Kidney (tissue), 22 donors: ENCODE measurements at places on chromosomes 7 and 10. TPM values are rescaled to one million over a fixed set of nuclear protein-coding genes. Genes with fewer than 3 reads are reported as not detected.

SH2D4B gene
- 0.09 TPM for total RNA-seq

SMO gene
- 13.2 TPM for total RNA-seq

DNA sequence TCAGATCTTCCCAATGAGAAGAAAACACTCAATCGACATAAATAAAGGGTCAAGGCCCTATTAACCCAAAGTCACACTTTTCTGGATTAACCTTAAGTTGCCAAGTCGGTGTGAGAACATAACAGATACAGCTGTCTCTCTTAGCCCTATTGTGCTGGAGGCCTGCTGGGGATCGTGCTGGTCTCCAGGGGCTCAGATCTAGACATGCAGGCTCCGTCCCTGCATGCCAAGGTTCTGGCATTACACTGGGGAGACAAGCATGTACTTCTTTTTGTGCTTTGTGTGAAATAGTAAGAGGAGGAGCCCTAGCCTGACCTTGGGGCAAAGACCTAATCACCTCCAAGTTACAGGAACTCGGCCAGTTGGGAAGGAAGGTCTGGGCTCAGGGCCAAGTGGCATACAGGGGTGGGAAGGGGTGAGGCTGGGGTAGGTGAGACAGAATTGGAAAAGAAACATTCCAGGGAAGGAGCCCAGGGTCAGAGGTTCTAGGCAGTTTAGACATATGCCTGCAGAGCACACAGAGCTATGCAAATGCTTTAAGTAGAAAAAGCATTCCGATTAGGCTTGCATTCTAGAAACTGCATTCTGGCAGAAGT, 216.4 kb downstream of the HECW1 start:
- DNase-seq: no peak

DNA sequence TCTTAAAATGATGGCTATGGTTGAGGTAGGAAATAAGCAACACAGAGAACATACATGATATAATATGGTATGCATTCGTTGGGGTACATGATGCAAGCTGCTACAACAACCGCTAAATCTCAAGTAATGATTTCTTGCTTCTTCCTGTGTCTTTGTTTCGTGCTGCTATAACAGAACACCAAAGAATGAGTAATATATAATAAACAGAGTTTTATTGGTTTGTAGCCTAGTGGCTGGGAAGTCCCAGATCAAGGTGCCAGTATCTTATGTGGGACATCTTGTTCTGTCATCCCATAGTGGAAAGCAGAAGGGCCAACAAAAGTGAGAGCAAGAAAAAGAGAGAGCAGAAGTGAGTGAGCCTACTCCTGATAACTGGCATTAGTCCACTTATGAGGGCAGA, 689.7 kb downstream of the SUGCT start:
- no peak for DNase-seq

DNA sequence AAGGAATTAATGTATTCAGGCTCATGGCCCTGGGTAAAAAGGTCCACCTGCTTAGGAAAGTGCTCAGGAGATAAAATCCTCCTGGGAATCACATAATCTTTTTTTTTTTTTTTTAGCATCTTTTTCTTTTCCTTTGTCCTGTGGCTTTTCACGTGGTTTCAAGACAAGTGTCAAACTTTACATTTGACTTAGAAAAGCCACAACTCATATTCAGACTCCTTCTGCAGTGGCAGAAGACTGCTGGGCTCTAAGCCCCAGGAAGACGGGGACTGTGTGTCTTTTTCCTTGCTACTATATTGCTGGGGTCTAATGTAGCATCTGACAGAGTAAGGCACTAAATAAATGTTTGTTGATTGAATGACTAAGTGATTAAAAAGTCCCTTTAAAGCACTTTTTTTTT, 127.5 kb upstream of the ANKRD1 start:
- no peak for DNase-seq

BTBD16 gene
- 1.2 TPM for total RNA-seq

KNDC1 gene
- total RNA-seq: 8.7 TPM

DNA sequence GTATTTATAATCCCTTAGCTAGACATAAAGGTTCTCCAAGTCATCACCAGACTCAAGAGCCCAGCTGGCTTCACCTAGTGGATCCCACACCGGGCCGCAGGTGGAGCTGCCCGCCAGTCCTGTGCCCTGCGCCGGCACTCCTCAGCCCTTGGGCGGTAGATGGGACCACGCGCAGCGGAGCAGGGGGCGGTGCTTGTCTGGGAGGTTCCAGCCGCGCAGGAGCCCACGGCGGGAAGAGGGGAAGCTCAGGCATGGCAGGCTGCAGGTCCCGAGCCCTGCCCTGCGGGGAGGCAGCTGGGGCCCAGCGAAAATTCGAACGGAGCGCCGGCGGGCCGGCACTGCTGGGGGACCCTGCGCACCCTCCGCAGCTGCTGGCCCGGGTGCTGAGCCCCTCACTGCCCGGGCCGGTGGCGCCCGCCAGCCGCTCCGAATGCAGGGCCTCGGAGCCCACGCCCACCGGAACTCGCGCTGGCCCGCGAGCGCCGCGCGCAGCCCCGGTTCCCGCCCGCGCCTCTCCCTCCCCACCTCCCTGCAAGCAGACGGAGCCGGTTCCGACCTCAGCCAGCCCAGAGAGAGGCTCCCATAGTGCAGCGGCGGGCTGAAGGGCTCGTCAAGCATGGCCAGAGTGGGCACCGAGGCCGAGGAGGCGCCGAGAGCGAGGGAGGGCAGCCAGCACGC, 675.6 kb downstream of the REEP3 start:
- no peak for DNase-seq

- DNase-seq: no peak
These were observed 462.0 kb upstream of the MGMT start for GRCh38 chr10:129005080-129005479.

GRCh38 chr10:16367621-16368292, 69.1 kb upstream of the PTER start:
- no peak for DNase-seq

DNA sequence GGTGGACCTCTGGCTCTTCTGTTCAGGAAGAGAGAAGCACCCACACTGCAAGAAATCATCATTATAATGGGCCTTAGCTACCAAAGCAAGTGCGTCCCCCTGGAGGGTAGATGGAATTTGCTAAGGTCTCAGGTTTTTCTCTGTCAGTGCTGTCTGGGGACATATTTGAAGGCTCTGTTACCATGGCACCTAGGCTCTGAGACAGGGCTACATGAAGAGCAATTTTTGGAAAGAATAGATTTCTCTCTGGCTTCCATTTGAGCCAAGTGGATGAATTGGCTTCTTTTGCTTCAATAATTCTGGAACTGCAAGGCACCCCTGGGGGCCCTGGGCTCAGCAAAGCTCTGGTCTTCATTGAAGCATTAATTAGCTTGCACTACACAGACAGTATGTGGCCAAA, 349.1 kb upstream of the GALNT17 start:
- DNase-seq: no peak

DNA sequence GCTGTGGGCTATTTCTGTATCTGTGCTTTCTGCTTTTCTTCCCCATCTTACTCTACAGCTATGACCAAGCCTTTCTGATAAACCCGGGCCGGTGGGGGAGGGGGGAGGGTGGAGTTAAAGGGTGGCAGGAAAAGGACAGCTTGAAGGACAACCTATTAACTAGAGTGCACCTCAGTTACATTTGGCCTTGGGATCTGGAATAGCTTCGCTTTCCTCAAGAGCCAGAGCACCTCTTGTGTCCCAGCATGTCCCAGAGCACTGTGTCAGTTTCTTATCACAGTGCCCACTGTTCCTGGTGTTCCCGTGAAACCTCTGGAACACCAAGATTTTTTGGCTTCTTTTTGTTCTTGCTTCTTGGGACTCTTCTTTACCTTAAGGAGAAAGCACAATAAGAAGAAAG, 160.6 kb downstream of the NSUN6 start:
- DNase-seq: no peak

UBE2D4 gene
- 21.4 TPM for total RNA-seq

DNA sequence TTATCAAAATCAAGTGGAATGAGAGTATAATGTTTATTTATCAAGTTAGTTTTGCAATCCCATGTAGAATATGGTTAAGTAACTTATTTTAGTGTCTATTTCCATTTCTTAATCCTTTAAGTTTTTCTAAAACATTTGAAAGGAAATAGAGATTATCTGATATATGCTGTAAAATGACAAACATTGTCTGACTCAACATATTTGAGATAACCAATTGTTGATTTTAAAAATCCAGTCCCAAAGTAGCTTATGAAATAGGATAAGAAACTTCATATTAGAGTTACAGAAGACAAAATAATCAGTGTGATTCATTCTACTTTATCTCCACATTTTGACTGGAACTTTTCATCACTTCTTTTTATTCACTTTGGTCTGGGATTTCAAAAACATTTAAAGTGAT, 38.7 kb upstream of the CDK1 start:
- no peak for DNase-seq

RGS10 gene
- 19.9 TPM for total RNA-seq

- DNase-seq: no peak
These were observed 192.5 kb downstream of the GFRA1 start for GRCh38 chr10:116080553-116080952.

CLDN4 gene
- 342 TPM for total RNA-seq

DNA sequence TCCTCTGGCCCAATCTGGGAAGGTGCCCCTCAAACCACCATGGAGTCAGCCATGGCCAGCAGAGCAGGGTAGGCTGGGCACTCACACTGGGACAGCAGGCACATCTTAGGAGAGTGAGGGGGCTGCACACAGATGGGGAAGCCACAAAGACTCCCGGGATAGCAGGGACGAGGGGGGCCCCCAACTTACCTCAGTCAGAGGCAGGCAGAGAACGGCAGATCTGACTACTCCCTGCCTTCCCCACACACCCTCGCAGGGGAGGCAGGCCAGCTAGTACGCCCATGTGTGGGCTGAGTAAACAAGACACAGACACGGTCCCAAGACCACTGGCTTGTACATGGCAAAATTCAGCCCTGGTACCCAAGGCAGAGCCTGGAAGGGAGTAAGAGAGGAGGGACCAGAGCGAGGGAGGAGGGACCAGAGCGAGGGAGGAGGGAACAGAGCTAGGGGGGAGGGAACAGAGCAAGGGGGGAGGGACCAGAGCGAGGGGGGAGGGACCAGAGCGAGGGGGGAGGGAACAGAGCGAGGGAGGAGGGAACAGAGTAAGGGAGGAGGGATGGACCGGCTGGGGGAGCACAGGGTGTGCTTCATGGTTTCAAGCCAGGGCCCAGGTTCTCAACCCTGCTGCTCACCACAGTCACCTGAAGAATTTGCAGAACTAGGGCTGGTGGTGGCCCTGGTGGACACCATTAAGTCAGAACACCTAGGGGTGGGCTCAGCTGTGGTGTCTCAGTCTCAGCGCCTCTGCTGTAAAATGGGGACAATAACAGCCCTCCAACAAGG, 73.8 kb downstream of the RGS10 start:
- DNase-seq: no peak

KIFBP gene
- 26.7 TPM for total RNA-seq

DNA sequence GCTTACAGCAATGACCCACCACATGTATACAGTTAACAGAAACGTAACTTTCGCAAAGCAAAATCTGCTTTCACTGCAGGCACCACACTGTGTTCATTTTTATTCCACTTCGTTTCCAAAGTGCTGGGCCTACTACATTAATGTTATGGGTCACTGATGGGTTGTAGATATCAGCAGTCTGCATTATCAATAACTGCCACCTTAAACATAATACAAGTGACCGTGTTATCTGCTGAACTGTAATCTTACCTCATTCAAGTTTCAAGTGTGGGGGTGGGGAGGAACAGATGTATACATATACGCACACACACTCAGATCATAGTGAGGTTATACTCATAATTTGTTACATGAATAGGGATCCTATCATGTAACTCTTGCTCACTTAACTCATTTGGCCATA, 21.1 kb downstream of the RNF32 start:
- no peak for DNase-seq

DNA sequence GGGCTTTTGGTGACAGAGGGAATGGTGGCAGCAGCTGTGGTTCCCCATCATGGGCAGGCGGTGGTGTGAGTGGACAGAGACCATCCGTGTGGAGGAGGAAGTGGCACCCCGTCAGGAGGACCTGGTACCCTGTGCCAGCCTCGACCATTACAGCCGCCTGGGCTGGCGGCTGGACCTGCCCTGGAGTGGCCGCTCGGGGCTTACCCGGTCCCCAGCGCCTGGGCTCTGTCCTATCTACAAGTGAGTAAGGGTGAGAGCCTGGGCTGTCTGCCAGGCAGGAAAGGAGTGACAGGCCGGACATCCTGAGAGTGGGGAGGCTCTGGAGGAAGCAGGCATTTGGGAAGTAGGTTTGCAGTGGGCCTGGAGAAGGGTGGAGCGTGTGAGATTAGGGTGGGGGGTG, 2.9 kb upstream of the ZNF467 start:
- DNase-seq: peak; percentile 90

ATAD1 gene
- 57.3 TPM for total RNA-seq

GRCh38 chr7:39691821-39692220, 68.4 kb downstream of the RALA start:
- no peak for DNase-seq

GRCh38 chr10:91681361-91682276, 48.7 kb upstream of the PPP1R3C start:
- no peak for DNase-seq

TMEM196 gene
- total RNA-seq: 0.06 TPM

GRCh38 chr10:52651293-52651692, 121.3 kb downstream of the MBL2 start:
- no peak for DNase-seq

DNA sequence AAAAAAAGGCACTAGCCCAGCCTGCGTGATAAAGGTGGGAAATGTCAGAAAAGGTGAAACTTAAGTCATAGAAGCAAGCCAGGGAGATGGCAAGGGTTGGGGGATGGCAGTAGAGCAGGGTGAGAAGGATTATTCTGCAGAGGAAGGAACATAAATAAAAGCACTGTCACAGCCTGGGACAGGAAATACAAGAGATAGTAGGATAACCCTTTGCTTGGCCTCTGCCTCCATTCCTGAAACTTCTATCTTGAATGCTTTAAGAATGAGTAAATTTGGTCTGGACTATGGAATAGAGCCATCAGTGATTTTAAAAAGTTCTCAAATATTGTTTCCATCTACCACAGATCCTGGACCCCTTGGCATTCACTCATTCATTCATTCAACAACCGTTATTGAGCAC, 50.0 kb downstream of the ABCC2 start:
- DNase-seq: no peak

- no peak for DNase-seq
These were observed 113.4 kb downstream of the REEP3 start for GRCh38 chr10:63634488-63635065.

DNA sequence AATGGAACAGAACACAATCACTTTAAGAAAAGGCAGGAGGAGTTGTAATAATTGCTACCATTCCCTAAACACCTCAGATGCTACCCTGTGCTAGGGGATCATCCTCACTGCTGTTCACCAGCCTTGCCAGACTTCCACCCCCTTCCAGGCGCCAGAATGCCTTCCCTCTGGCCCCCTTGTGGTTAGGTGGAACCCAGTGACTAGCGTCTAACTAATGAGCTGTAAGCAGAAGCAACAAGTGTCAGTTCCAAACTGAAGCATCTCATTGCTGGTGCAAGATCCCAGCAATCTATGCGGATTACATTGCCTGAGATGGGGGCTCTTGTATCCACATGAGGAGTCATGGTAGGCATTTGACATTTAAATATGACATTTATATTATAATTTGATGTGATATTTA, 86.6 kb downstream of the FRMD4A start:
- no peak for DNase-seq

SEC23IP gene
- total RNA-seq: 65.2 TPM

AKR1C1 gene
- 61.7 TPM for total RNA-seq
